Pancreas (tissue), 10 donors: ENCODE measurements at places on chromosomes 7 and 10. TPM values are rescaled to one million over a fixed set of nuclear protein-coding genes. Genes with fewer than 3 reads are reported as not detected.

NEUROG3 gene
- not detected for total RNA-seq

GRCh38 chr7:131765575-131765974 is 209.1 kb upstream of the PODXL start:
- no peak for DNase-seq
- no peaks in the 10 kb centered on the region for H3K27me3 ChIP-seq
- no peaks in the 10 kb centered on the region for H3K4me1 ChIP-seq
- no peak overlapping the region for H3K27ac ChIP-seq
- H3K36me3 ChIP-seq: no peaks in the 10 kb centered on the region
- no peak overlapping the region for H3K4me3 ChIP-seq

GRCh38 chr10:26937371-26937770 is 76.6 kb upstream of the ABI1 start:
- no peak overlapping the region for H3K4me3 ChIP-seq
- H3K4me1 ChIP-seq: no peaks in the 10 kb centered on the region
- no peaks in the 10 kb centered on the region for H3K27me3 ChIP-seq
- DNase-seq: no peak
- no peak overlapping the region for H3K27ac ChIP-seq
- H3K36me3 ChIP-seq: no peaks in the 10 kb centered on the region

GRCh38 chr7:73431041-73431835 is 2.3 kb upstream of the FZD9 start:
- H3K4me1 ChIP-seq: no peaks in the 10 kb centered on the region
- H3K4me3 ChIP-seq: no peak overlapping the region
- no peaks in the 10 kb centered on the region for H3K27me3 ChIP-seq
- no peak overlapping the region for H3K27ac ChIP-seq
- no peak for DNase-seq

DNA sequence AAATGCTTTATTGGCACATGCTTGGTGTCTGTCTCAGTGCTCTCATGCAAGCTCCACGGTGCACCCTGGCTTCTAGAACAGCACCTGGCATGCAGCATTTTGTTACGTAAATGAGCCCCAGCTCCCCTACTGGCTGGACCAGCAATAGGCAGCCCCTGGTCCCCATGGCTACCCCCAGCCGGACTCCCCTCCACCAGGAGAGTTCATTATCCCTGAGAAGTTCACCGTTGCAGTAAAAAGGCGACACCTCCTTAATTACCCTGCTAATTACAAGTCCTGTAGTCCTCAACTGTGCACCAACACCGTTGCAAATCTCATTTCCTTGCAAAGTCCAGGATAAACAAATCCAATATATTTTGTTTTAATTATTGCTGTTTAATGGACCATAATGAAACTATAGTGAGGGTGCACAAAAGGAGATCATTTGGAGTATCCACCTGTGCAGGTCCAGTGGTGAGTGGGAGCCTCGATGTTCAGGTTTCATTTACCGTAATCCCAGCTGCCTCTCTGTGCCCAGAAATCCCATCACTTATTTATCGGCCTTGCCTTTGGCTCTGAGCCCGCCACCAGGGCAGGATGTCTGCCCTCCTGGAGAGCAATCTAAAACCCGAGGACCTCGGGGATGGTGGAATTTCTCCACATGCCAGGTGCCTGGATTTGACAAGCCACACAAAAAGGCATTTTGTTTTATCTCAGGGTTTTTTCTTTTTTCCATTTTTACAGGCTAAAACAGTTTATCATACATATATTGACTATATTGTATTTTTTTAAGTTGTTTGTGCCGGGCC is 12.8 kb upstream of the DRGX start:
- H3K4me1 ChIP-seq: peaks cover 19% of the 10 kb centered on the region
- H3K27me3 ChIP-seq: no peaks in the 10 kb centered on the region
- H3K4me3 ChIP-seq: no peak overlapping the region
- DNase-seq: no peak
- H3K27ac ChIP-seq: peak overlapping the region; percentile 75

DNA sequence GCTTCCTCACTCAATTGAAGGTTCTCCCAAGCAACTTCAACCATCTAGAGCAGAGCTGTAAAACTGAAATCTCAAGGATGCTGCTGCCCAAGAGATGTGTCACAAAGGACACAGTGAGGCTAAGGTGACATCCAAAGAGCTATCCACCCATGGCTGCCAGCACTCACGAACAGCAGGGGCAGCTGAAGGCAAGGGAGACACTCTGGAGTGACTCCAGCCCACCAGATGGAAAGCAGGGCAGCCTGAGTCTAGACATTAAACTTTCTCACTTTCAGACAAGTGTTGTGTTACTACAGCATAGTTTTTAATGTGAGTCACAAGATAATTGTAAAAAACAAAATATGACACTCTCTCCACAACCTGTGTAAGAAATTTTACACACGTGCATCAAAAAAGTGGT is 113.5 kb downstream of the LARP4B start:
- no peaks in the 10 kb centered on the region for H3K4me1 ChIP-seq
- peaks cover 72% of the 10 kb centered on the region for H3K36me3 ChIP-seq
- no peaks in the 10 kb centered on the region for H3K27me3 ChIP-seq
- DNase-seq: no peak
- H3K27ac ChIP-seq: no peak overlapping the region
